Hematopoietic multipotent progenitor cell treated with erythropoietin and hydrocortisone succinate and interleukin-3 and kit ligand, for 15 days (in vitro differentiated cells): ENCODE measurements at places on chromosomes 3 and 15.

DNA sequence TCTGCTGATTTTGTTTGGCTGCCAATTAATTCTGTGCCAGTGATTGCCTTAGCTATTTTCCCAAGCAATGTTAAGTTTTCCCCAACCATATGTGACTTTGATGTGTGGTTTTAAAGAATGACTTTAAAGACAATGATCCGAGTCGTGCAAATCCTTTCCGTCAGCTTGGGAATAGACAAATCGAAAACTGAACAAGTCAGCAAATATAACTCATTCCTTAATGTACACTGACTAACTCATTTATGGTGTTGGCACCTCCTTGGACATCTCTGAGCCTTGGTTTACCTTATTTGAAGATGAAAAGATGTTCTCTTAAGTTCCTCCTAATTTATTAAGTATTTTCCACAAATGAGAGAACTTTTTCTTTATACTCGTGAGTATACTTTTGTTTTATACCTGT is 249.4 kb upstream of the SLCO3A1 start:
- no peak for DNase-seq

DNA sequence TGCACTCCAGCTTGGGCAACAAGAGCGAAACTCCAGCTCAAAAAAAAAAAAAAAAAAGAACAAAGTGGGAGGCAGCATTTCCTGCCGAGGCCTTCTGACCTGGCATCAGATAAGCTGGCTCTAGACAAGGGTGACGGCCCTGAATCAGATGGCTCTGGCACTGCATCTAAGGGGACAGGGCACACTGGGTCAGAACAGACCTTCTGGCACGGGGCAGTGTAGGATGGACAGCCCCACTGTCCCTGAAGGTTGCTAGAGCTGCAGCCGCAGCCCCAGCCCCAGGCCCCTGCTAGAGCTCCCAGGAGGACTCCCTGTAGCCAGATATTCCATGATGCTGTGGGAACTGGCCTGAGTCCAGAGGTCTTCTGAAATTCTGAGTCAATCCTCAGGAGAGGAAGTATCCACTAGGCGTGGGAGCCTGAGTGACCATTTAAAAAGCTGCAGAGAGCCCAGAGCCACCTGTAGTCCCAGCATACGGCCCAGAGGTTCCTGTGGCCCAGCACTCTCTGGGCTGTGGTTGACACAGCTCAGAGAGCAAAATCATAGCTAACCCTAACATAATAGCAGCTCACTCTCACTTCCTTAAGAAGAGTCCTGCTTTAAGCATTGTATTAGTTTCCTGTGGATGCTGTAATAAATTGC is 69.2 kb upstream of the MFGE8 start:
- DNase-seq = no peak

DNA sequence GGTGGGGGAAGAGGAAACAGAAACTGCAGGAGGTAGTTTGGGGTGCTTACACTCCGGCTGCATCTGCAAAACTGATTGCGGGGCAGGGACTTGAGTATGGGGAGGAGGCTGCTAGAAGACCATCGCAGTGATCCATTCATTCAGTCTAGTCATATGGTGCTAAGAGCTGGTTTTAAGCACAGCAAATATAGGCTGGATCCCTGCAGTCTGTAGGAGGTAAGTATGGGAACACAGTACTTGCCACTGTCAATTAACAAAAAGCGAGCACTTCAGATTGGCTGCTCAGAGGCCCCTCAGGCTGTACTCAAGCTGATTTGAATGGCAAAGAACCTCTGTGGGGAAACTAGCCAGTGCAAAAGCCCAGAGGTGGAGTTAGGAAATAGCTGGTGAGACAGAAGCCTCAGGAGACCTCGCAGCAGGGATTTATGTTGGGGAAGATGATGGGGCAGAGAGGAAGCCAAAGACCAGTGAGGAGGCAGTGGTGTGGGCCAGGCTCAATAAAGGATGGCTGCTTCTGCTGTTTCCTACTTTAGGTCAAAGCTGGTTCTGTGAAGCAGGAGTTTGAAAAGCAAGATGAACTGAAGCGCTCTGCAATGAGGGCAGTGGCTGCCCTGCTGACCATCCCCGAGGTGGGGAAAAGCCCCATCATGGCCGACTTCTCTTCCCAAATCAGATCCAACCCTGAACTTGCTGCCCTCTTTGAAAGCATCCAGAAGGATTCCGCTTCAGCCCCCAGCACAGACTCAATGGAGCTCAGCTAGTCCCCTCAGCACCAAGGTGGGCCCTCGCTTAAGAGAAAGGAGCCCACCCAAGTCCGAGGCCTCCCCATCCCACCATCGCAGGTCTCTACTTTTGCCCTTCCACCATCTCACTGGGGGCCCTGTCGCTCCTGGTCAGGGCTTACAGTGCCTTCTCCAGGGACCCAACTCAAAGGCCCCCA is 7.9 kb downstream of the RPL32 start:
- no peak for DNase-seq

- no peak for DNase-seq
Measured at GRCh38 chr15:91894606-91895005, 41.1 kb downstream of the SLCO3A1 start.

- peak; percentile 60 for DNase-seq
Measured at GRCh38 chr15:77024273-77025082, 29.6 kb downstream of the PSTPIP1 start.

DNA sequence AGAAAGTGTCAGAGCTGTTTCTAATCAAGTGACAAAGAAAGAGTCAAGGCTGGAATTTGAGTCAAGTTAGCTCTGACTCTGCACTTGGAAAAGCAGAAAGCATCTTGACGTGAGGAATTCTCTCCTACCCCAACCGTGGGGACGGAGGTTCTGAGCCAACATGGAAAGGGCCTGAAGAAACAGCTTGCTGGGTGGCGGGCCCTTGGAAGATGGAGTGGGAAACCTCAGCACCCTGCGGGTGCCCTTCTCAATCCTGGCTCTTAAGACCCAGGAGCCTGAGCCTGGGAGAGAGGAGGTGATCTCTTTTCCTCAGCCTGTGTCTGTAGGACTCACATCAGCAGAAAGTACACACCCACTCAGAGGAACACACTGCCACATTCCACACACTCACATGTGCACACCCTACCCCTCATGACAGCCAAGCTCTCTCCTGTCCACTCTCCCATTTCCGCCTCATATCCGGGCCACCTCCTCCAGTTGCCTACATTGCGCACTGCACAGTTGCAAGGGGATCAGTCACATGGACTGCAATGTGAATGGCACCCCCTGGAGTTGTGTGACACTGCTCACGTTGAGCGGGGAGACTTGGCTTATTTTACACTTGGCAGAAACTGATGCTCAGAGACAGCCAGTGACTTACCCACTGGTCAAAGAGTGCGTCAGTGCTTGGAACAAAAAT is 101.5 kb upstream of the SLC6A6 start:
- no peak for DNase-seq

DNA sequence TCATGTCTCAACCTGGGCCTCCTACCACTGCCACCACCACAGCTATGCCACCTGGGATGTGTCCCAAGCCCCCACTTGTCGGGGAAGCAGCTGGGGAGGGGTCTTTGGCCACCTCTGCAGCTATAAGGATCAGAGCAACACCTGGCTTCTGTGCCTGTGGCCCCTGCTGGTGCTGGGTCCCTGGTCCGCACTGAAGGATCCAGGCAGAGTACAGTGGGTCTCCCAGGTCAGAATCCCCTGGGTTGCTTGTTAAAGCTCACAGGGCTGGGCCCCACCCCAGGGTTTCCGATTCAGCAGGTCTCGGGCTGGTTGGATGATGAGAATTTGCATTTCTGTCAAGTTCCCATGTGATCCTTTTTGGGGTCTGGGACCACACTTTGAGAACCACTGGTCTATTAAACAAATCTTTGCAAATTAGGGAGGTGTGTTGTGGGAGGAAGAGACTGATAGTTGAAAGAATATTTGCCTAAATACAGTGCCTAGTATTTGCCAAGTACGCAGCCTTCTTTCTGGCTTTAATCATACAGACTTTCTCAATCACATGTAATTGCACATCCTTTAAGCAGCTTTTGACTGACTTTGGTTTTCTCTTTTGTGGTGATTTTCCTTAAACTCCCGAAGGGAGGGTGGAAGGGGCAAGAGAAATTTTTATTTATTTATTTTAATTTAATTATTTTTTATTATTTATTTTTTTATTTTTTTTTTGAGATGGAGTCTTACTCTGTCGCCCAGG is 127.3 kb downstream of the IGF1R start:
- no peak for DNase-seq
